Fibroblast of skin of right biceps (primary cell): ENCODE measurements at places on chromosomes 12 and 14.

DNA sequence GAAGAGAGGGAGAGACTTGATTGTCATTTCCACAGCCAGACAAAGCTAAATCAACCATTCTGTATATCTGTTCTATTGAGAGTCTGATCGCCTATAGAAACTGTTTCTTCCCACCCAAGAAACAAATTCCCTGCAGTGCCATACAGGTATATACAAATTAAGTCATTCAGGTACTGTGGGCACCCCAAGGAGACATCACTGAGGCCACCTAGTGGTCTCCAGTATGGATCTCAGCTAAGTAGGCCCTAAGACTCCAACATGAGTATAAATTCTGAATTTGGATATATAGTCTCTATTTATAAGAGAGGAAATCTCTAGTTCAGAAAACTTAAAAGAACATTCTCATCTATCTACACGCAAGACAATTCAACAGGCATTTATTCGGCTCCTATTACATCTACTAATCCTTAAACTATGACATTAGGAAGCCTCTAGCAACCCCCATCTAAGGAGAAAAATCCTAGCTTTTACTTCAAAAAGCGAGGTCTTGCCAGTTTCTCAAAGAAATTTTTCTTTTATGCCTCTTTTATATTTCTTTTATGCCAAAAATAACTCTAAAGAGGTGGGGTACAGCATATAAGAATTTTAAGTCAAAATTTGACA lies 62.6 kb downstream of the DCAF5 start:
- peak; percentile 35 for DNase-seq

DNA sequence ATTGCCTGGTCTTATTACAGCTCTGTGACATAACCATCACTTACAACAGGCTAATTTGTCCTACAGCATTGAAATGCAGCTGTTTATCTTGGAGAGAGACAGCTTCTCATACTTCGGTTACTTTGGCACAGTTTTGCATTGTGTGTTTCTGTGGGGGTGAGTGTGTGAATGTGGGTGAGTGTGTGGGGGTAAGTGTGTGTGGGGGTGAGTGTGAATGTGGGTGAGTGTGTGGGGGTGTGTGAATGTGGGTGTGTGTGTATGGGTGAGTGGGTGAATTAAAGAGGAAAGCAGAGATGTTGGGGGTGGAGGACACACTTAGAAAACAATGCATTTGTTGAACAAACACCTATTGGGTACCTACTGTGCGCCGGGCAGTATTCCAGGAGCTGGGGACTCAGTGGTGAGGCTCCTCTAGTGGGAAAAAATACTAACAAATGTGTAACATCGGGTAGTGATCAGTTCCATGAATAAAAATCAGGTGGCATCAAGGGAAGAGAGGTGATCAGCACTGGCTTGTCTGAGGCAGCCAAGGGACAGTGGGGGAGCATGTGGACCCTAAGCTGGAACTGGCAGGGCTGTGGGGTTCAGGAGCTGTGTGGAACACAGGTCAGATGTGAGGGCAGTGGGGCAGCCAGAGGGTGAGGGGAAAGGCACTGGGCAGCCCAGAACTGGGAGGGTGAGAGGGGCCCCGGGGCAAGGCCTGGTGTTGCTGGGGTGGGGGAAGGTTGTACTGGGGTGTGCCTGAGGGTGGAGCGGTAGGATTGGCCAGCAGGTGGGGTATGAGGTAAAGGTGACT lies 44.1 kb upstream of the AMN start:
- DNase-seq, result no peak

GRCh38 chr12:2345902-2346301 lies 293.1 kb downstream of the CACNA1C start:
- no peak for DNase-seq

- no peak for DNase-seq
Observed at GRCh38 chr14:65339866-65340265, 72.7 kb upstream of the FUT8 start.

DNA sequence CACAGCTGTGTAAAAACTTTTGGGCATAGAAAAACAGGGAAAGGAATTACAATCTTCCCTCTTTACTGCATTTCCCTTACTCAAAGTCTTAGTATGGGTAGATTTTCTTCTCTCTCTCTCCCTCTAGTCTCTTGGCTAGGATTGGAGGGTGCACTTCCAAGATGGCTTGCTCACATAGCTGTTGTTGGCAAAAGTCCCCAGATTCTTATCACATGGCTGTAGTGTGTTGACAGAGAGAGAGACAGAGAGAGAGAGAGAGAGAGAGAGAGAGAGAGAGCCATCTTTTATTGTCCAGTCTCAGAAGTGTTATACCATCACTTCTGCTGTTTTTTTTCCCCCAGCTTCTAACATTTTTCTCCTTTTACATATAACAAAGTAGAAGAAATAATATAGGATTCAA lies 6.3 kb upstream of the OR4E2 start:
- DNase-seq, result peak; percentile 6

DNA sequence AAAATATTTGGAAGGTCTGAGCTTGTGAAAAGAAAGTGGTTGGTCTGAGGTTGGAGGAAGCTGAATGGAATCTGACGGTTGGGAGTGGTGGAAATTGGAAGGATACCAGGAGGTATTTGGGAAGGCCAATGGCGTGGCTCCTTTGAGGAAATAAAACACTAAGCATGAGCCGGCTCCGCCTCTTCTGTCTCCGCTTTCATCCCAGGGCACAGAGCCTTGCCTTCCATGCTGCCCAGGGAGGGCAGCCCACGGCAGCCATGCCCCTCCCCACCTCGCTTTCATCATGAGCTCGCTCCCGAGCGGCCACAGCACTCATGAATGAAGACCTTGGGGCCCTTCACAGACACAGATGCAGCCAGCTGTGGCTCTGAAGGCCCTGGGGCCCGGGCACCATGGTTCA lies 36.2 kb downstream of the HSP90AA1 start:
- peak; percentile 77 for DNase-seq

GRCh38 chr12:56995201-56995929 lies 11.0 kb downstream of the ZBTB39 start:
- no peak for DNase-seq

GRCh38 chr12:21615431-21615830 lies 10.8 kb upstream of the GYS2 start:
- no peak for DNase-seq

DNA sequence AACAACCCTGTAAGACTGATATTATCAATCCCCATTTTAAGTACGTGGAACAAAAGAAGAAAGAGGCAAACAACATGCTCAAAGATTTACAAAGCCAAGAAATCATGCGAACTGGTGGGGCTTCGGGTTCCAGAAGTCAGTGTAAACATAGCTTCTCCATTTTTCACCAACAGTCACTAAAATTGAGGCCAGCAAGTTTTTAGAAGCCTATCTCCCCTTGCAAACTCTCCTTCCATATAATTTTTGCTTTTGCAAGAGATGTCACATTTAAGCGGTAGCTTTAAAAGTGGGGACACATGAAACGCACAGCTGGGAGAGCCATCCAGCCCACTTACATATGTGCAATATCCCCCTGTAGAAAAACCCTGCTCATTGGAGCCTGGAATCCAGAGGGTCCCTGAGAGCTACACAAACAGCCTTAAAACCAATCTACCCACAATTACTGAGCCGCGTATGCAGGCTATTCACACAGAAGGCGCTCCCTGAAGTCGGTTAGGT lies 797 bp downstream of the SLC11A2 start:
- DNase-seq, result no peak

DNA sequence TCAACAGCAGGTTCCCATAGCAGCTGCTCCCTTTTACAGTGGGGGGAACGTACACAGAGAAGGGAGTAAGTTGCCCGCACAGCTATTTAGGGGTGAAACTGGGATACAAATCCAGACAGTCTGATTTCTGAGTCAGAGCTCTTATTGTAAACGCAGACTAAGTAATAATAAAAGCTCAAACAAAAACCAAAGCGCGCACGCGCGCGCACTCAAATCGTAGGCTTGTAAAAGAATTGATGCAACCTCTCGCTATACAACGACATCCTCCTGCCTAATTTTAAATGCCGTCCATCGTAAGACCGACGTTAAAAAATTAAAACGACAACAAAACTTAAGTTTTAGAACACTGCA lies 747 bp upstream of the DACT1 start:
- DNase-seq, result peak; percentile 93

DNA sequence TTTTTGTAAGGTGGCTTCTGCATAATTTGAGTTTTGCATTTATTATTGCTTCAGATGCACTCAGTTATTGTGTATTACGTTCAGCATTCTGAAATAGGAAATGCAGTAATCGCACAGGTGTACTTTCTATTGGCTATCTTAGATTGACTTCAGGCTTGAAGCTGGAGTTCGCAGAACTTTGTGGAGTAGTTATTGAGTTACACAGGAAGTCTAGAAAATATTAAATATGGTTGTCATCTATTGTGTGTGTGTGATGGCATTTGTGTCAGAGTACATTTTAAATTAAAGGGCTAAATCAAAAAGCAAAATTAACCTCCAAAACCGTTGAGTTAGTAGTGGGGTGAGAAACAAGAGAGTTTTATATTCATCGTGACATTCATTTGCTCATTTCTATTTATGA lies 2.7 kb downstream of the ARID2 start:
- peak; percentile 8 for DNase-seq

DNA sequence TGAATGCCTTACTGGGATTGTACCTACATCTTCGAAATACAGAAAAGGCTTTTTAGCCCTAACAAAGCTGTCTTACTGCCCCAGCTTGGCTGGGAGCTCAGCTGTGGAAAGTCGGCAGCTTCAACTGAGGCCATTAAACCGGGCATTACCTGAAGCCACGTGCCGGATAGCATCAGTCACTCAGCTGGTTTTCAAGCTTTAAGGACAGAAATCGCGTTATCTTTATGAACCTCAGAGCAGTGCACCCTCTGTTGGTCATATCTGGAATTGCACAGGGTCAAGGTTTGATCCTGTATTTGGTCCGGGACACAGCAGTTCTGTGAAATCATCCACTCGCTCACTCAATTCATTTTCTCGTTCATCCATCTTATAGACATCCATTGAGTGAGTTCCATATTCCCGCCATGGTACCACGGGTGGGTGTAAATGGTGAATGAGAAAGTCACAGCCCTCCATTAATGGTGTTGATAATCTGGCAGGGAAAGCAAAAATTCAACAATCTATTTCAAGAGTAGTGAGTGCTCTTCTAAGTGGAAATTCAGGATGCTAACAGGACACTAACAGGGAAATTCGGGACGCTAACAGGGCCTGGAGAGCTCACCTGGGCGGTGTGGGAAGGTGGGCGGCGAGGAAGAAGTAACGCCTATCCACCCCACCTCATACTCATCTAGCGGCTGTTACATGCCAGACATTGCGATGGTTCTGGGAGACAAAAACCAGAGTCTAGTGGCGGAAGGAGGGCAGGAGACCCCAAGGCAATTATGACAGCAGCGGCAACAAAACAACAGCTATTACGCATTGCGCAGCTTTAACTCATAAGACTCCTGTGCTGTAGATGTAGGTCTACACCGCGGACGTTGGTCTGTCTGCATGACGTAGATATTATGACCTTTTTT lies 60.6 kb upstream of the TCL1A start:
- DNase-seq, result peak; percentile 29

DNA sequence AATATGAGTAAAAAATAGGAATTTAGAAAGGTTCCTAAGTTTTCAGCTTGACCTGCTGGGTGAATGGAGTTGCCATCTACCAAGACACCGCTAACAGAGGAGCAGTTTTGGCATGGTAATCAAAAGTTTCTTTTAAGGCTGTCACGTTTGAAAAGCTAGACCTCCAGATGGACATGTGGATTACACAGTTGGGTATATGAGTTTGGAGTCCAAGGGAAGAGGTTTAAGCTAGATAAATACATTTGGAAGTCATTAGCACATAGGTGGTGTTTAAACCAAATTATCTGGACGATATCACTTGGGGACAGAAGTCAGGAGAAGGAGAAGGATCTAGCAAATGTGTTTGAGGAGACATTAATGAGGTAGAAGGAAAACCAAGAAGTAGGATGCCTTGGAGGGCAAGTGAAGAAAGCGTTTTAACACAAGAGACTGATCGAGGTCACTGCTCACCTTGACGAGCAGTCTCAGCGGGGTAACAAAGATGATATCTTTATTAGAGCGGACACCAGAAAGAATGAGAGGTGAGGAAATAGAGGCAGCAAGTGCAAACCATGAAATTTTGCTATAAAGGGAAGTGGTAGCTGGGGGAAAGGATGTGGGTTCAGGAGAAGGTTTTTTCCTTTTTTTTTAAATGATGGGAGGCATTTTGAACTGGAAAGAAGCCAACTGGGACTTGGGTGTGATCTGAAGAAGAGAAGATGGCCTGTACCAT lies 17.6 kb downstream of the PNP start:
- DNase-seq, result no peak

DNA sequence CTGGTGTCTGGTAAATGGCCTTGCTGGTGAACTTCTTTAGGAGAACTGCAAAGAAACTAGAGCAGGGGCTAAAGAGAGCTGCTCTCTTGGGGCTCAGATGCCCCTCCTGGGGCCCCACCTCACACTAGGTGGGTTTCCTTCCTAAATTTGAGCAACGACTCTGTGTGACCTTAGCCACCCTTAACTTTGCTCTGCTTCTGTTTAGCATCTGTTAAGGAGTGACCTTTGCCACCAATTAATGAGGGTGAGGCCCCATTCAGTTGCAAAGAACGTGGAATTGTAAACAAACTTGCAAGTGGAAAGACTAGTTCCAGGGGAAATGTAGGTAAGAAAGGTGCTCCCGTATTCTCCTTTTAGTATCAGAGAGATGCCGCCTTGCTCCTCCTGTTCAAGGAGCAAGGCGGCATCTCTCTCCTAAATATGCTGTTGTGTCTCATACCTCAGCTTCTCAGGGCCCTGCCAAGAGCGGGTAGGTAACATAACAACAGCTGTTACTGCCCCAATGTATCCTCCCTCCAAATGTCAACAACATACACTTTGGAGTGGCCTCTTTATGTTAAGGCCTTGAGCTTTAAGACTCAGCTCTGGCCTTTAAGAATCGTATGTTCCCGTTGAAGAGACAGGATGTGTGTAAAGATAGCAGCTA lies 77.6 kb upstream of the FUT8 start:
- DNase-seq, result no peak
